ENCODE measurements at places on chromosomes 7 and 10. TPM values are rescaled to one million over a fixed set of nuclear protein-coding genes. Genes with fewer than 3 reads are reported as not detected.

DNA sequence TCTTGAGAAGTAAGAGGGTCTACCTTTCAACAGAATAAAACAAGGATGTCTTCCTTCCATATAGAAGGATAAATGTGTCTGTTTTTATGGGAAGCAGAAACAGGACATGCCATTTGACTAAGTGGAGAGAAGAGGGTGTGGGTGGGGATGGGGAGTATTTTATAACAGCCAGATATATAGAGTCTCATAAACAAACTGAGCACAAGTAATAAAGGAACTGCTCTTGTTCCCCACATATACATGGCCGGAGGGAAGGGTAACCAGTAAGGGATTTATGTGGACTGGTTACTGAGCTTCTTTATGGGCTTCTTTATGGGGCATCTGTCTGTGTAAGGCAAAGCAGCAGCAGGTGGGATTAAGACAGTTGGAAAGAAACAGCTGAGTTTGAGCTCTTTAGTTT lies 558.1 kb downstream of the REEP3 start:
- H3K4me1 ChIP-seq = no peaks in the 10 kb centered on the region
- H3K4me3 ChIP-seq = no peak overlapping the region
- H3K27ac ChIP-seq = no peak overlapping the region
- H3K27me3 ChIP-seq = no peaks in the 10 kb centered on the region
- no peak for DNase-seq

GRCh38 chr7:130655286-130655685 lies 13.3 kb downstream of the COPG2 start:
- no peak overlapping the region for H3K27ac ChIP-seq
- H3K27me3 ChIP-seq = no peaks in the 10 kb centered on the region
- peaks cover 13% of the 10 kb centered on the region for H3K36me3 ChIP-seq
- DNase-seq = no peak
- no peak overlapping the region for H3K4me3 ChIP-seq

DNA sequence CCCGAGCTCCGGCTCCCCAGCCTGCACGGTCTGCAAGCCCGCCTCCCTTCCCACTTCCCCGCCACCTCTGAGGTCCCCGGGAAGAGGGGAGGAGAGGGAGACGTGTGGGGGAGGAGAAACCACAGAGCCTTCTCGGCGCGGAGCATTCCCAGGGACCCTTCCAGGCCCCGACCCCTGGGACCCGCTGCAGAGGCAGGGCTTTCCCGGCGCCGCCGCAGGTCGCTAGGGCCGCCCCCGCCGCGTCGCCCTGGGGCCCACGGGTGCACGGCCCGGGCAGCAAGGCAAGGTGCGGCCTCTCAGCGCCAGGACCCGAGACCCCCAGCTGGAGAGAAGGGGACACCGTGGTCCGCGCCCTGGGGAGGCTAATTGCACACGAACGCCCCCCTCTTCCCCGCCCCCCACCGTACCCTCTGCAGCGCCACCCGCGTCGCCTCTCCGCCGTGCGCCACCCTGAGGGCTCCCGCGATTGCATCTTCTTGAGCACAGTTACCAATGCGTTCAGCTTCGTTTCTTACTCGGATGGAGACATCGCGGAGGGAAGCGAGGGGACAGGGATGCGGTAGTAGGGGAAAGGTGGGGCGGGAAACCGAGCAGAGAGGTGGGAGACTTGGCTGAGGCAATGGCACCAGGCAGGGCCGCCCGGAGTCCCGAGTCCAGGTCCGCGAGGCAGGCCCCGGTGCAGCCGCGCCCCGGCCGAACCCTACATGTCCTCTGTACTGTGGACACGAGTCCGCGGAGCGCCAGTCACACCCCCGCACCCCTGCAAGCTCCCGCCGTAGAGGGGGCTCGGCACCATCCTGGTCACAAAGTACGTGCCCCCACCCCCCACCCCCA lies 28.9 kb downstream of the SKIDA1 start:
- peak overlapping the region; percentile 16 for H3K27ac ChIP-seq
- peak overlapping the region; percentile 80 for H3K4me3 ChIP-seq
- H3K4me1 ChIP-seq = peaks cover 35% of the 10 kb centered on the region
- no peaks in the 10 kb centered on the region for H3K36me3 ChIP-seq
- no peaks in the 10 kb centered on the region for H3K27me3 ChIP-seq

- H3K36me3 ChIP-seq = no peaks in the 10 kb centered on the region
- DNase-seq = no peak
- no peaks in the 10 kb centered on the region for H3K27me3 ChIP-seq
- H3K27ac ChIP-seq = no peak overlapping the region
Observed at GRCh38 chr10:92891885-92892690, 43.8 kb downstream of the EXOC6 start.

DNA sequence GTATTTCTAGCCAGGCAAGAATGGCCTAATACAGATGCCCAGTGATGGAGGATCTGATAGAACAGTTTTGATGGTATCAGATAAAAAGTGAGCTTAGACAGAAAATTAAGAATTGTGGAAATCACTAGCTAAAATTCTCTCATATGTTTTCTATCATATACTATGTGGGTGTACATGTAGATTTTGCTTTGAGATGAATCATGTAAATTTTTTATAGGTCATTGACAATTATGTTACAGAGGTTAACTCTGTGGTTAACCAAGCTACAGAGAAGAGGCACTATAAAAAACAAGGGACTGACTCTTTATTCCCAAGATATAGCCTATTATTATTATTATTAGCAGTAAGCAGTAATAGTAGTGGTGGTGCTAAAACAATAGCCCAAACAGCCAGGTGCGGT lies 156.5 kb downstream of the ITGA8 start:
- no peak overlapping the region for H3K27ac ChIP-seq
- H3K36me3 ChIP-seq = no peaks in the 10 kb centered on the region
- H3K27me3 ChIP-seq = no peaks in the 10 kb centered on the region
- DNase-seq = no peak

GRCh38 chr7:19161671-19162070 lies 16.4 kb upstream of the FERD3L start:
- H3K4me1 ChIP-seq = no peaks in the 10 kb centered on the region
- no peak for DNase-seq
- H3K4me3 ChIP-seq = no peak overlapping the region
- peaks cover 3% of the 10 kb centered on the region for H3K27me3 ChIP-seq

LIPK gene
- 23.4 TPM for total RNA-seq

NKX1-2 gene
- total RNA-seq = 0.56 TPM

ASAH2B gene
- total RNA-seq = 1.0 TPM
